SW480 (cell line): ENCODE measurements at places on chromosomes 2 and 18.

DNA sequence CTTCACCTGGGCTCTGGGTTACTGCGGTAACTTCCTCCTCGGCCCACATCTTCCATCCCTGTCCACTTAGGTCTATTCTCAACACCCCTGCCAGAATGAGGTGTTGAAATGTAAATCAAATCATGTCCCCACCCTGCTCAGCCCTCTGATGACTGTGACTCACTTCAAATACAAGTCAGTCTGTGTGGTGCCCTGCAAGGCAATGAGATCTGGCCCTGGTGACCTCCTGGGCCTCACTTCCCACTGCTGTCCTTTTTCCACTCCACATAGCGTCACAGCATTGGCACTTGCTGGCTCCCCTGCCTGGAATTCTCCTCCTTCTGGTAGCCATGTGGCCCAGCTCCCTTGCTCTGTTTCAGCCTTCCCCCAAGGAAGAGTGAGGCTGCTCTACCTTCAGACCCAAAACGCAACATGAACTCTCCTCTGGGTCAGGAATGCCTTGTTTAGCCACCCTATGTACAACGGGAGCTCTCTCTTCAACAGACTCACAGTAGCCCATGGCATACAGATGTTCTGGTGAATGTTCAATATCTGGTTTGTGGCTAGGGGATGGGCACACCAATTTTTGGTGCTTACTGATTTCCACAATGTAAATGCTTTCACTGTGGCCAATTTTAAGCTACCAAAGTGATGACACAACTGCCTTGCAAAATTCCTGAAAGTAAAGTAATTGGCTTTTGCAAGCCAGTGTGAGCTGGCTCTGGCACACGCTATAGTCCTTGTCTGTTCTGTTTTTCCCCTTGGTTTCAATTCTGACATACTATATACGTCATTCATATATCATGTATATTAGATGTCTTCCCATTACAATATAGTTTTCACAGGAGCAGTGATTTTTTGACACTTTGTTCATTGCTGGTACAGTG is 550.3 kb upstream of the HS6ST1 start:
- DNase-seq, result peak; percentile 8

DNA sequence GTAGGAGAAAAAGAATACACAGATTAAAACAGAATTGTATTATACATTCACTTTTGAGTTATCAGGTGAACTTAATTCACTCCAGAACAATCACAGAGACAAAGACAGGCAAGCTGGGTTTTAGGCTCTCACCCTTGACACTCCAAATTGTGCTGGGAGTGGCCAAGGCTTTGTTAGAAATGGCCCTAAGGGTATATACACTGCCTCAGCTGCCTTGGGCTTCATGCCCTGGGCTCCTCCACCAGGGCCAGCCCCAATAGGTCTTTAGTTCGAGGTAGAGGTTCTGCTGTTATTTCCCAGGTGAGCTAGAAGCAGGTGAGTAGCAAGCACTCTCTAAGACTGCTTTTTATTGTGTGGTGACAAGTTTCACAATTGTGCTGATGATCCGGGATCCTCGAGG is 19.9 kb downstream of the GEMIN6 start:
- DNase-seq, result no peak

DNA sequence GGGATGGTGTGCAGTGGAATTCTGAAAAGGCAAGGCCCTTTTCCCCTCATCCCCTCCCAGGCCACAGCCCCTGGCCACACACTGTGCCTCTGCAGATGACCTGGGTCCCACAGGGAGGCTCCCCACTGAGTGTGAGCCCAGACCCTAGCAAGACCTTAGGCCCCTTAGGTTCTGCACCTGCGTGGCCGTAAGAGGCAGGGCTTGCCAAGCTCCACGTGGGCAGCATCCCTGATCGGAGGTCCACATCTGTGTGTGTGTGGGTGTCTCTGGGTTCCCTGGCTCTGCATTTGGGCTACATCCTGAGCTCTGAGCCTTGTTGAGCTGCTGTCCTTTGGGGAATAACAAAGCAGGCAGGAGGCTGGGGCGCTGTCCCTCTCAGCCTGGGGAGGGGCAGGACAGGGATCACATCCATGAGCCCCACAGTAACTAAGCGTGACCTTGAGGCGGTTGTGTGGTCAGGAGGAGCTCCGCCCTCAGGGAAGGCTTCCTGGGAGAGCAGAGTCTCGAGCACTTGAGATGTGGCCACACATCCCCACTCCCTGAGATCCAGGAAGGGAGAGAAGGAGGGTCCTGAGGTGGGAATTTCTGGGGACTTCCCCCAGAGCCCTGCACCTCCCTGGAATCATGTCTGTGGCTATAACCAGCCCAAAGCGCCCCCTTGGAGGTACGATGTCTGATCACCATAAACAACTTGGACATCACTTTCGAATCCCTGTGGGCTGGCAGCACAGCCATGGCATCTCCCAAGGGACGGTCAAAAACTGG is 84.8 kb downstream of the STPG4 start:
- peak; percentile 47 for DNase-seq

DNA sequence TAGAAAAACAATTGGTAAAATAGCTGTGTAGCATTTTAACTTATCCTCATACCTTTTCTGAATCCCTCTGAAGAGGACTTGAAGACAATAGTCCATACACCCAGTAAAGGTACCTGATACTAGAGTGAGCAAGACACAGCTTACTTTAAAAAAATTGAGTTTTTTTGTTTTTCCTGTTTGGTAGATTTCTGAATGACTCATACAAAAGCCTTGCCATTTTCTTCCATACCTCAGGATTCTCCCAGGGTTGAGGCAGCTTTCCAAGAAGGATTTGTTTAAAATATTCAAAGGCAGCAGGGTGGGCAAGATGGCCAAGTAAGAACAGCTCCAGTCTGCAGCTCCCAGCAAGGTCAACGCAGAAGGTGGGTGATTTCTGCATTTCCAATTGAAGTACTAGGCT is 551.0 kb upstream of the LRATD1 start:
- DNase-seq, result no peak

DNA sequence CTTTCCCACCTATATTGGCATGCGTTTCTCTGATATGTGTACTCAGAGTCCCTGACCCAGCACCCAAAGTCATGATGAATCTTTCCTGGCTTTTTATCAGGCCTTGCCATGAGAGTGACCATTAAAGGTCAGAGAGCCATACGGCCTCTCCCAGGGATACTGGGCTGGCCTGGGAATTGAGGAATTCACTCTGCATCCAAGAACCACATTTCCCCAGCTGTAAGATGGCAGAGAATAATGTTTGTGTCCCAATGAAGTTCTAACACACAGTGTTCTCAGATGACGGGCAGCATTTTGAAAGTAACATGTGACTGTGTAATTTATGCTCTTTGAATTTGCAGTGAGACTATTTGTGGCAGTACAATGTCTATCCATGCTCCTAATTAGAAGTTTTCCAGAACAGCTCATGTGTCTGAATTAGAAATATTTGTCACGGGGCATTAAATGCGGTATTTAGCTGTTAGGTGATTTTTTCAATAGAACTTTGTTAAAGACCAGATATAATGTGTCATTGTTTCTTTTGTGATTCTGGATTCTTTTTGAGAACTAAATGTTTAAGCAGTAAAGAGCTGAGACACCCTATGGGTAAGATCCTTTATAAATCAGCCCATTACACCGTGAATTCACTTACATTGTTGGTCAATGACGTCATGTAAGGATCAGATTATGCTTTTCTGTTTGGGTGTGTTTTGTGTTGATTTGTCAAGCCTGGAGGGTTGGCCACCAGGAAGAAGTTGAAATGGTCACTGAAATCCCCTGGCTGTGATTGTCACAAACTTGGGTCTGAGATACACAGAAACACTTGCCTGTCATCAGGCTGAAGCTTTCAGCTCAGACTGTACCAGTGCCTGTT is 7.3 kb upstream of the SLC3A1 start:
- no peak for DNase-seq

GRCh38 chr18:68721681-68722583 is 7.0 kb upstream of the TMX3 start:
- no peak for DNase-seq
